ENCODE measurements at places on chromosomes 4 and X. TPM values are rescaled to one million over a fixed set of nuclear protein-coding genes. Genes with fewer than 3 reads are reported as not detected.

DNA sequence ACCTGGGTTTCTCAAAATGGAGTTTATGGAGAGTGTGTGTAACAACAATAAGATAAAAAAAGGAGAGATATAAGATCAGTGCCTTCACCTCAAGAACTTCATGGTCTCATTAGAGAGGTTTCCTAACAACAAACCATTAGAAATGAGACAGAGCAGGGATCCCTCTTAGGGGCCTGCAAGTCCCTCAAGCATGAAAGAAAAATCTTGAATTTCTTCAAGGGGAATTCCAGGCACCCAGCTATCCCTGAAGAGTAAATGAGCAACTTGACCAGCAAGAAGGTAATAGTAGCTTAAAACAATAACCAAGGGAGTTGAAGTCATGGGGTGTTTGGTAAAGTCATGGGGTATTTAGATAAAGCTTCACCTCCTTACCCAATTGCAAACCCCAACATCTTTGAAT is 49.7 kb upstream of the TLR3 start:
- DNase-seq, result no peak

Gene SPRY1
- 29.0 TPM for total RNA-seq

DNA sequence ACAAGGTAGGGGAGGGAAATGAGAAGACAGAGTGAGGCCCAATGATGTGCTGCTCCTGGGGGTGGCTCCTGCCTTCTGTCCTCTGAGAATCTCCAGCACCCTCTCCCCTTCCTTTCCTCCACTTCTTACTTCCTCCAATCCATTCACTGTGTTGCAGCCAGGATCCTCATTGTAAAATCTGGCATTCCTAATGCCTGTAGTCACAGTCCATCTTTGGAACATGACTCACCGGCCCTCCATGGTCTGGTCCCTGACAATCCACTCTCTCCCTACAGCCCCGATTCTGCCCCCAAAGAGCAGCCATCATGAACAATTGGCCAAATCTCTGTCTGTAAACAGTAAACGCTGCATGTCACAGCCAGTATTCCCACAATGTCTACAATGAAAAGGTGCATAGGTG is 72.9 kb downstream of the CLNK start:
- DNase-seq, result no peak

DNA sequence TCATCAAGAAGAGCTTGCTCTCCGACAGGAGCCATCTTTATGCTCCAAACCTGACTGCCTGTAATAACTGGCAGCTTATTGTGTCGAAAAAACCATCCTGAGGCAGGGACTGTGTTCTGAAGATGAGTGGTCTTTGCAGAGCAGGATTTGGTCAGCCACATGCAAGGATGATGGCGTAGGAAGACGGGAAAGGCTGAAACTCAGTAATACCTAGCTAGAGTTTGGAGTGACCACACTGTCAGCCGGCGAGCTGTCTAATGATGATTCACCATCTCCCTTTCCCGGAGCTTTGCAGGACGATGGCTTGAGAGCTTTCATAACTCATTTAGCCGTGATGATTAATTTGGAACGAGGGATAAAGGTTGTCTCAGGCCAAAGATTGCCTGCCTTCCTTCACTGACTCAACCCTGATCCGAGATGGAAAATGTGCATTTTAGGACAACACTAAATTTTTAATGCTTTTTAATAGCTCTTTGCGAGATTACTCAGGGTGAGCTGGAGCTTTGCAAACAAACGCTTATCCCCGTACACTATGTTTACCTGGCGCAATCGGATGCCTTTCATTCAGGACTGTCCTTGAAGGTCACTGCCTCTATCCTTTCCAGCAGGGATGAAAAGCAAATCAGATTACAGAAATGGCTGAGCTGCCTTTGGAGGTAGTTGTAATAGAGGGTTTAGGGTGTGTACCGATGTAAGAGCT is 288.5 kb downstream of the ASMT start:
- DNase-seq, result no peak

Gene LIMCH1
- total RNA-seq, result 9.5 TPM

Gene CCKAR
- total RNA-seq, result not detected

DNA sequence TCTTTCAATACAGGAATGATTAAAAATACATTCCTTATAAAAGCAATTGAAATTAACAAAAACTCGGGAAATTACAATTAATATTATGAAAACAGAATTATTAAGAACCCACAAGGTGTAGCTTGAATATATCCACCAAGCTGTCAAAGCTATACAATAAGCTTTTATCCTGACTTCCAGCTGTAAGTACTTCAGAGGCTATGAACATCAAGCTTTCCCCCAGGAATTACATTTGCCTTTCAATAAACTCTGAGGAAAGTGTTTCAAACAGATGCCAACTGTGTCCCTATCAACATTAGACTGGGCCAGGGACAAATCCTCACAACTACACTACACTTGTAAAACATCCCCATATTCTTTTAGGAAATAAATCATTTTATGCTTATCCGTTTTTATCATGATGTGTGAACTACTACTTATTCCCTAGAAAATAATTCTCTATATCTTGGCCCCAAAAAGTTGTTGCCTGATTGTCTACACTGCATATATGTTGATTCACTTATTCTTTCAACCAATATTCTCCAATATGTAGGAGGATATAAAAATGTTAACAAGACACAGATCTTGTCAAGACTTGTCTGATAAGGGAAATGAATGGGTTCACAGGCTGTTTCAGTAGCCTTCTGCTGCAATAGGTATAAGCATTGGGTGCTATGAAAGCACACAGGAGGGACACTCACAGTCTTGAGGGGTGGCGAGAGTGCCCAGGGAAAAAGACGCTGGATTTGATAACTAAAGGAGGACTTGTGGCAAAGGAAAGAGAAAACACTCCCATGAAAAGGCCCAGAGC is 494.1 kb downstream of the CENPC start:
- no peak for DNase-seq

DNA sequence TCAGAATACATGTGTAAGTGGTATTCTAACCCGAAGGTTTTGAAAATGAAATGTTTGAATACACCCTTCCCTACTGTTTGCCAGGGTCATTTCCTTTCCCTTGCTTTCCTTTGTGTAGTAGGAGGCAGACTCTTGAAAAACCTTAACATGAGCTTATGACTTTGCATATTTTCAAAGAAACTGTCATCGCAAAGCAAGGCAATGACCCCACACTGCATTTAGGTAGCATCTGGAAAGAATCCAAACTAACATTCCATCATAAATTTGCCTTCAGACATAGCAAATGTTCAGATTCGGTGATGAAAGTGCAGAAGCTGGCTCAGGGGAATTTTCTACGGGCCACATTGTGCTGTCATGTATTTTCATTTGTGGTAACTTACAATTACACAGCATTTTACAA is 32.3 kb downstream of the SH2D1A start:
- no peak for DNase-seq

DNA sequence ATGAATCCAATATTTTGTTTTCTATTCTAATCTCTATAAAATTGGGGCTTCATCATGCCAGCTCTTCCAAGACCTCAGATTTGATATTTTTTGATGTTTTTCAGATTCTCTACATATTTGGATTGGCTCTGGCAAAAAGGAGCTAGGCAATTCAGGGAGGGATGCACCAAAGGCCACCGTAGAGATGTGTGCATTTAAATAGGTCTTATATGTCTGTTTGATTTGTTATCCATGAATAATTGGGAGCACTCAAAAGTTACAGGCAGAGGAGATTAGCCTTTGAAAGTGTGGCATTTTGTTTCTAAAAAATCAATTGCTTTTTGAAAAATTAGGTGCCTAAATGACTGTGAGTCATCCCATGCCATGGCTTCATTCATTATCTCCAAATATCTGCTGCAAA is 147.1 kb upstream of the RPS6KA6 start:
- no peak for DNase-seq

Gene RPGR
- 7.8 TPM for total RNA-seq

GRCh38 chr4:3736806-3737205 is 29.4 kb upstream of the ADRA2C start:
- no peak for DNase-seq

DNA sequence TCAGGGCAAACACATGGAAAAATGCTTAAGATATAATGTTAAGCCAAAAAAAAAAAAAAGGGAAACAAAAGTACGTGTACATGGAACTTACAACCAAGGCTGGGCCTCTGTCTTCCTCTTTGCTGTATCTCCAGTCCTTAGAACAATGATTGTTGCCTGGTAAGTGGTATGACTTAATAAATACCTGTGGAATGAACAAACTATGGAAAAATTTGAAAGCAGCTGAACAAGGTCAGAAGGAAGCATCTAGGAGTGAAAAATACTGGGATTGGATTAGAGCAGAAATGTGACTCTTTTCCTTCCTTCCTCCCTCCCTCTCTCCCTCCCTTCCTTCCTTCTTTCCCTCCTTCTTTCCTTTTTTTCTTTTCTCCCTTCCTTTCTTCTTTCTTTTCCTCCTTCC is 54.2 kb upstream of the SMIM10 start:
- DNase-seq, result no peak

- no peak for DNase-seq
These were observed 631.1 kb upstream of the FAT1 start for GRCh38 chr4:187354740-187355139.

- peak; percentile 26 for DNase-seq
These were observed 32.3 kb downstream of the CYBB start for GRCh38 chrX:37812110-37812509.

GRCh38 chr4:165418073-165418472 is 39.3 kb downstream of the CPE start:
- DNase-seq, result no peak

- DNase-seq, result no peak
These were observed 319.6 kb upstream of the BMP3 start for GRCh38 chr4:80710748-80711451.

Data from left colon (tissue), 2 donors.